ENCODE measurements at places on chromosomes 7 and 10. TPM values are rescaled to one million over a fixed set of nuclear protein-coding genes. Genes with fewer than 3 reads are reported as not detected.

PNLIPRP2 gene
- total RNA-seq = not detected

RNF133 gene
- not detected for total RNA-seq

NRG3 gene
- not detected for total RNA-seq

TMEM225B gene
- 1.7 TPM for total RNA-seq

WDFY4 gene
- total RNA-seq = 0.20 TPM

FZD8 gene
- total RNA-seq = 0.15 TPM

CALML5 gene
- not detected for total RNA-seq

HOXA11 gene
- total RNA-seq = not detected

KLLN gene
- 0.21 TPM for total RNA-seq

DNA sequence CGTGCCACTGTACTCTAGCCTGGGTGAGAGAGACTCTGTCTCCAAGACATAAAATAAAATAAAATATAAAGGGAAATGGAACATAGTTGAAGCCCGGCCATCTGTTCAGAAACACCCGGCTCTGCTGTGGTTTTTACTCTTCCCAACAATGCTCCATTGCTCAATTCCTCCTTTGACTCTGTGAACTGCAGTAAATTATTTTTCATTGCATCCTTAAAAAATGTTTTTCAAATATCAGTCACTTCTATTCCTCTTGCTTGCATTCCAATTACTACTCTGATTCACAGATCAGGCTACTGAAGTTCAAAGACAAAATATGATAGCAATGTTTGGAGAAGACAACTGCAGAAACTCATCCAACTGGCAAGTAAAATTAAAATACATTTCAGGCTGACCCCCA lies 983.0 kb downstream of the SORCS1 start:
- H3K4me3 ChIP-seq = no peak overlapping the region
- no peak overlapping the region for H3K27ac ChIP-seq
- H3K27me3 ChIP-seq = no peaks in the 10 kb centered on the region
- no peak for DNase-seq

- peaks cover 12% of the 10 kb centered on the region for H3K4me1 ChIP-seq
- H3K27me3 ChIP-seq = no peaks in the 10 kb centered on the region
- no peaks in the 10 kb centered on the region for H3K36me3 ChIP-seq
Observed at GRCh38 chr7:66413379-66414114, 208.4 kb downstream of the TPST1 start.

GRCh38 chr7:77386165-77386822 lies 29.9 kb downstream of the GSAP start:
- H3K27me3 ChIP-seq = no peaks in the 10 kb centered on the region
- H3K4me3 ChIP-seq = no peak overlapping the region
- H3K27ac ChIP-seq = no peak overlapping the region
- peaks cover 18% of the 10 kb centered on the region for H3K4me1 ChIP-seq

DNA sequence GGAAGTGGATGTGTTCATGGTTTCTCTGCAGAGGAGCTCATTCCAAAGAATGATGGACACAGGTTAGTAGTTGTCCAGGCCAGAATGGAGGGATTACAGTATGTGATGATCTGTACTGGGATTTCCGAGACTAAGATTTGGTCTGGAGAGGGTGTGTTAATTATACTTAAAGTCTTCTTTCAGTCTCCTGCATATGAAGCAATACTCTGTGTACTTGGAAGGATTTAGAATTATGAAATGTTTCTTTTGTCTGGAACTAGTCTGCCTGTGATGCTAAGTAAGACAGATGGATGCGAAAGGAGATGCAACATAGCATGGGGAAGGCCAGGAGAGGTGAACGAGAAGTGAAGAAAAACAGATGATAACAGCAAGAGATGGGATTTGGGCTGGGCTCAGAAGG lies 305.1 kb upstream of the LYZL1 start:
- H3K4me1 ChIP-seq = no peaks in the 10 kb centered on the region
- no peak overlapping the region for H3K27ac ChIP-seq
- H3K36me3 ChIP-seq = no peaks in the 10 kb centered on the region
- H3K27me3 ChIP-seq = peaks cover 7% of the 10 kb centered on the region

GRCh38 chr7:121530227-121531174 lies 134.4 kb upstream of the FAM3C start:
- peak overlapping the region; percentile 62 for H3K27ac ChIP-seq
- no peaks in the 10 kb centered on the region for H3K36me3 ChIP-seq
- DNase-seq = peak; percentile 46
- no peaks in the 10 kb centered on the region for H3K27me3 ChIP-seq
- peaks cover 17% of the 10 kb centered on the region for H3K4me1 ChIP-seq
- no peak overlapping the region for H3K4me3 ChIP-seq

DNA sequence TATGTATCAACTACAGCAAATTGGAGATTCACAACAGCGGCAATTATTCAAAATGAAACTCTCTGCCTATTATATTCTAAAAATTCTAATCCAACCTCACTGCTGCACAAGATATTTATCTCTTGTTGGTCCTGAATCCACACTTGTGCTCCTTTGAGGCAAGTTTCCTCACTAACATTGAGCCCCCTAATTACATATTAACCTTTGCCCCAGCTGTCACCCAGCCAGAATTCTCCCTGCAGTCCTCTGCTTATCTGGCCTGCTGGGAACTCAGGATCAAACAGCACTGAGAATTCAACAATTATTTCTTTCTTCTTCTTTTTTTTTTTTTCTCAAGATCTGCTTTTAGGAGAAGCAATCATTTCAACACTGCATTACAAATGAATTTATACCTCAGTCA lies 21.5 kb upstream of the PLAC9 start:
- DNase-seq = no peak
- no peaks in the 10 kb centered on the region for H3K4me1 ChIP-seq
- peaks cover 2% of the 10 kb centered on the region for H3K36me3 ChIP-seq
- H3K27me3 ChIP-seq = no peaks in the 10 kb centered on the region
- no peak overlapping the region for H3K4me3 ChIP-seq
- H3K27ac ChIP-seq = no peak overlapping the region

GRCh38 chr10:124577651-124578050 lies 116.0 kb downstream of the LHPP start:
- peaks cover 7% of the 10 kb centered on the region for H3K36me3 ChIP-seq
- no peak overlapping the region for H3K27ac ChIP-seq
- no peak for DNase-seq
- no peaks in the 10 kb centered on the region for H3K4me1 ChIP-seq
- H3K27me3 ChIP-seq = no peaks in the 10 kb centered on the region

DNA sequence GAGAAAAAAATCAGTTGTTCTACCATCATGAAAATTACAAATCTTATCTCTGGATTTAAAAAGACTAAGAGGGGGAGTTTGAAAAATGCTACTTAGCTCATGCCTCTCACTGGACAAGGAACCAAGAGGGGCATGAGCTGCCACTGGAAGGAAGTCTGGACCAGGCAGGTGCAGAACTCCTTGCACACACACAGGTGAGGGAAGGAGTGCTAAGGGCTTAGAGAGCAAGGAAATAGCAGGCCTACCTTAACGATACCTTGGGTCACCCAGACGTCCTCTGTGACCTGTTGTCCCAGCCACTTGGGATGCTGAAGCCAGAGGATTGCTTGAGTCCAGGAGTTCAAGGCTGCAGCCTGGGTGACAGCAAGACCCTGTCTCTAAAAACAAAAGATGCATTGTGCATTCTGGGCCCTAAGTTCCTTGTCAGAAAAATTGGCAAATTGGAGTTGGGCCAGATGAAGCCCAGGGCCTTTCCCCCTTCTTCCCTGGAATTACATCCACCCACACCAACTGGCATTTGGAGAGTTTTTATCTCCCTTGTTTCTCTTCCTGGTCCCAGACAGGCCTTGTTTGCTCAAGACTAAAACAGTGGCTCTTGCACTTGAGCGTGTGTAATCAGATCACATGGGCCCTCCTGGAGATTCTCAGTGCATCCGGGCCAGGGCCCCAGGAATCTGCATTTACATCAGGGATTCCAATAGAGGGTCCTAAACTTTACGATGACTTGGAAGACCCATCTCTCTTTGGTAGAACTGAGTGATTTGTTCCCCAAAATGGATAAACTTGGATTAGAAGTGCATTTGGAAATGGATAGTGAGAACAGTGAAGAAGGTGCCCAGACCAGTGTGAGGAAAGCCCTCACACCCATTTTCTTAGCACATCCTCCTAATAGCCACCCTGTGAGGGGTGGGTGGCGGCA lies 3.0 kb downstream of the DDIT4 start:
- H3K27ac ChIP-seq = peak overlapping the region; percentile 98
- no peaks in the 10 kb centered on the region for H3K27me3 ChIP-seq
- H3K4me3 ChIP-seq = peak overlapping the region; percentile 96
- H3K36me3 ChIP-seq = peaks cover 39% of the 10 kb centered on the region
- H3K4me1 ChIP-seq = peaks cover 31% of the 10 kb centered on the region

- H3K36me3 ChIP-seq = no peaks in the 10 kb centered on the region
- peaks cover 4% of the 10 kb centered on the region for H3K4me1 ChIP-seq
- no peak overlapping the region for H3K4me3 ChIP-seq
- DNase-seq = no peak
- H3K27ac ChIP-seq = no peak overlapping the region
Observed at GRCh38 chr7:108057951-108058481, 55.1 kb upstream of the LAMB1 start.

- H3K4me1 ChIP-seq = no peaks in the 10 kb centered on the region
- DNase-seq = no peak
- no peaks in the 10 kb centered on the region for H3K36me3 ChIP-seq
Observed at GRCh38 chr10:99858849-99859248, 76.4 kb downstream of the ABCC2 start.

DNA sequence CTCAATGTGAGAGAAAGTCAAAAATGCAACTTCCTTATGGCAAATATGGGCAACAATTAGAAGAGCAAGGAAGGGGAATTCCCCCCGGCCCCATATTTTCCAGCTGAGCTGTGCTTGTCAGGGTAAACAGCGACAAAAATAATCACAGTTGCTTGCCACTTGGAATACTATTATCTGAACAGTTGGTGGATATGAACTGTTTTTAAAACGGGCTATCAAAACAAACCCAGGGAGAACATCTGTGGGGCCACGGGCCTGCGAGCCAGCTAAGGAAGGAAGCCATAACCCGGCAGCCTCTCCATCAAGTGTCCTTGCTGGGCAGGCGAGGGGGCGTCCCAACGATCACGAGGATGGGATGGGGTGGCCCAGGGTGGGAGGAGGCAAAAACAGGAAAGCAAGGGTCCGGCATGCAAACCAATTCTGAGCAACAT lies 228.4 kb downstream of the ARHGAP12 start:
- no peak for DNase-seq
- no peaks in the 10 kb centered on the region for H3K36me3 ChIP-seq
- H3K4me1 ChIP-seq = peaks cover 3% of the 10 kb centered on the region
- no peak overlapping the region for H3K4me3 ChIP-seq
- H3K27me3 ChIP-seq = no peaks in the 10 kb centered on the region

- no peak for DNase-seq
- H3K36me3 ChIP-seq = peaks cover 52% of the 10 kb centered on the region
- H3K27ac ChIP-seq = peak overlapping the region; percentile 48
- H3K4me3 ChIP-seq = no peak overlapping the region
- no peaks in the 10 kb centered on the region for H3K27me3 ChIP-seq
Observed at GRCh38 chr10:31508882-31509281, 189.9 kb downstream of the ZEB1 start.

GRCh38 chr10:90857635-90858460 lies at the start of gene HTR7:
Gene HTR7 (minus strand): TSS chr10:90858039. CDS start chr10:90857671, 368 bp downstream.
- peaks cover 7% of the 10 kb centered on the region for H3K4me1 ChIP-seq
- H3K36me3 ChIP-seq = no peaks in the 10 kb centered on the region
- peak within 1 kb of the TSS; percentile 82 for H3K4me3 ChIP-seq
- H3K27ac ChIP-seq = peak within 1 kb of the TSS; percentile 36
- DNase-seq = peak; percentile 52

GRCh38 chr7:142806957-142807356 lies 36.2 kb downstream of the PRSS2 start:
- H3K4me3 ChIP-seq = peak overlapping the region; percentile 66
- DNase-seq = no peak
- H3K27me3 ChIP-seq = no peaks in the 10 kb centered on the region
- peaks cover 97% of the 10 kb centered on the region for H3K4me1 ChIP-seq
- peak overlapping the region; percentile 99 for H3K27ac ChIP-seq

DNA sequence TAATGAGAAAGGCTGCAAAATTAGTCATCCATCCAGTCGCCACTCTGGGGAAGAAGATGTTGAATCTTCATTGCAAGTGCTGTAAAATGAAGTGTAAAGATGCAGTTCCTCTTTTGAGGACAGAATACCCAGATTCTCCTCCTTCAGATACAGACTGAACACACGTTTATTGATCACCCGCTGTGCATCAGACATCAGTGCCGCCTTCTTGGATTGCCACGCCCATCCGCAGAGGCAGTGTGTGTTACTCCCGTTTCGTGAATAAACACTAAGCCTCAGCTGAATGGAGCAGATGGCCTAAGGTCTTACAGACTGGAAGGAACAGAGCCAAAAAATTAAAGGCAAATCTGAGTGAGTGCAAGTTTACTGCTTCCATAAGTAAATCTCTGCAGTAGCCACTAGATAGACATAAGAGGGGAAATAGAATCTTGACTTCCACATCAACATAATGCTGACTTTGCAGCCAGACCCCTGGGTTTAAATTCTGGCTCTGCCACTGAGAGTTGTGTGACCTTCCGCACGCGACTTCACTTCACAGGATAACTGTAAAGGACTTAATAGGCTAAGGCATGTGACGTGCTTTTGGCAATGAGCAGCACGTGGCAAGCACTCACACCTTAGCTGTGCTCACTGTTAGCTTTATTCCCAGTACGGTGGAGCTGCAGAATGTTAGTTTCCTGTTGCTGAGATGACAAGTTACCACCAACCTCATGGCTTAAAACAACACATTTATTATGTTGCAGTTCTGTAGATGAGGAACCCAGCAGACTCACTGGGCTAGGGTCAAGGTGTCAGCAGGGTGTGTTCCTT lies 285.9 kb downstream of the CELF2 start:
- peaks cover 79% of the 10 kb centered on the region for H3K36me3 ChIP-seq
- no peak overlapping the region for H3K4me3 ChIP-seq
- DNase-seq = no peak
- peaks cover 10% of the 10 kb centered on the region for H3K4me1 ChIP-seq
- no peaks in the 10 kb centered on the region for H3K27me3 ChIP-seq

- peaks cover 18% of the 10 kb centered on the region for H3K4me1 ChIP-seq
- no peaks in the 10 kb centered on the region for H3K36me3 ChIP-seq
- H3K27ac ChIP-seq = no peak overlapping the region
- no peak for DNase-seq
- no peak overlapping the region for H3K4me3 ChIP-seq
- H3K27me3 ChIP-seq = peaks cover 2% of the 10 kb centered on the region
Observed at GRCh38 chr7:43568529-43568928, 14.4 kb upstream of the STK17A start.
